ENCODE measurements at places on chromosomes 3 and 15.

DNA sequence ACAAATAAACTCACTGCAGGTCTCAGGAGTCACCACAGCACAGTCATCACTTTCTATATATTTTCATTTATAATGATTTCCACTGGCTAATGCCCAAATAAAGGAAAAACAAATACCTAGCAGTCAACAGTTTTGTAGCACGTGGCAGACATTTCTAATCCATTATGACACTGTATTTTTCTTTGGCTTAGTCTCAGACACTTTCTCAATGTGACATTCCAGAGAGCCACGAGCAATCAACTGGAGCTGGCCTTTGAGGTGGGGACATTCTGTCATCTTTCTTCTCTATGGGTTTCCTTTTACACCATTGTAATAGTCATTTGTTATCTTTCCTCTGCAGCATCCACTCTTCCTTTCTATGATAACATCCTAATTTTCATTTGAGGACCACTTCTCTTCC lies 119.7 kb downstream of the WNT5A start:
- no peak for DNase-seq

GRCh38 chr15:28002136-28002861 lies 96.8 kb downstream of the OCA2 start:
- no peak for DNase-seq

DNA sequence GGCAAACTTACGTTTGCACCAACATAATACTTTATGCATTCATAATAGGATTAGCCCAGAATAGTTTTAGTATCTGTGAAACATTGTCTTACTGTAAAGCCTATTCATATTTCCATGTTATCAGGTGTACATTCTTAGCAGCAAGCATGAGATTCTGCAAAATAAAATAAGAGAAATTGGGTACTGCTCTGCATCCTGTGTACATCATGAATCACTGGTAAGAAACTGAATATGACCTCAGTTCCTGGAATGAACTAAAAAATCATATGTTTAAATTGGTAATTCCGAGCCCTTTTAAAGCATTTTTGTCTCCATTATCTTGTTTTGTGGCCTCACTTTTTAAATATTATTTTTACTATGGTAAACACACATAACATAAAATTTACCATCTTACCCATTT lies 605.1 kb downstream of the ROBO1 start:
- DNase-seq, result no peak

DNA sequence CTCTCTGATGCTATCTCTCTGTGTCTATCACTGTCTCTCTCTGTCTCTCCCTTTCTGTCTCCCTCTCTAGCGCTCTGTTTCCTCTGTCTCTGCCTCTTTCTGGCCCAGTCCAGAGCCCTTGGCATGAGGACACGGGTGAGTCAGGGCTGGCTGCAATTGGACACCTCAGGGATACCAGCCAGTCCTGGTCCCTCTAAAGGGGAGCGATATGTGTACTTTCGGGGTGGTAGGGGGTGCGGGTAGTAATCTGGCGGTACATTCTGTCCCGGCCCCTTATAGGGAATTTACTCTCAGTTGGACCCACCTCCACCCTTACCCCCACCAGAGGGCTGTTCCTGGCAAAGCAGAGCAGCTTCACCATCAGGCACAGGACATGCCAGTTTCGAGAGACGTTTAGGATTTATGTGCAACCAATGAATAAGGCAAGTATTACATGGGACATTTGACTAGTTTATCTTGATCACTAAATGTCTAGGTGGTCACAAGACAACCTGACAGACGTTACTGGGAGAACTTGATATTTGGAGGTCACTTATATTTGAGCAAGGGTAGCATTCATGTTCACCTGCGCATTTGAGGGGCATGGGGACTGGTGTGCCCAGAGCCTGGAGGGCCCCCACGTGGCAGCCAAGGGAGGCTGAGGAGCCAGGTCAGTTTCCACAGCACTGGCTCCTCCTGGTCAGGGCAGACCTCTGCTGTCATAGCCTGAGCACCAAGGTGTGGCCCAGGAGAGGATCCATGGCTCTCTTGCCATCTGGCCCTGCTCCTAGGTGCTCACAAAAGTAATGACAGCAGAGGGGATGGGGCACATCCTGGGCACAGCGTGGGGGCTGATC lies 256.1 kb downstream of the PLCL2 start:
- DNase-seq, result no peak

GRCh38 chr3:135503760-135504686 lies 461.5 kb upstream of the PPP2R3A start:
- DNase-seq, result peak; percentile 18

GRCh38 chr3:193474446-193474845 lies 80.2 kb downstream of the ATP13A4 start:
- no peak for DNase-seq

- no peak for DNase-seq
Observed at GRCh38 chr3:154430014-154430413, at the start of gene GPR149. Gene GPR149 (minus strand): TSS chr3:154430190. CDS start chr3:154429615, 575 bp downstream.

GRCh38 chr3:98812851-98813374 lies 49.8 kb downstream of the ST3GAL6 start:
- DNase-seq, result no peak

GRCh38 chr3:127391436-127392155 lies 103.8 kb upstream of the PRR20G start:
- no peak for DNase-seq

GRCh38 chr3:14801031-14801430 lies 17.7 kb upstream of the FGD5 start:
- no peak for DNase-seq

GRCh38 chr3:99013777-99014315 lies 112.4 kb upstream of the DCBLD2 start:
- no peak for DNase-seq
